ENCODE measurements at places on chromosomes 2 and 18.
A peak's percentile ranks its signal among the peaks of the same experiment; 100 is the strongest.

- DNase-seq: no peak
Measured at GRCh38 chr2:36404318-36404717, 48.7 kb downstream of the CRIM1 start.

DNA sequence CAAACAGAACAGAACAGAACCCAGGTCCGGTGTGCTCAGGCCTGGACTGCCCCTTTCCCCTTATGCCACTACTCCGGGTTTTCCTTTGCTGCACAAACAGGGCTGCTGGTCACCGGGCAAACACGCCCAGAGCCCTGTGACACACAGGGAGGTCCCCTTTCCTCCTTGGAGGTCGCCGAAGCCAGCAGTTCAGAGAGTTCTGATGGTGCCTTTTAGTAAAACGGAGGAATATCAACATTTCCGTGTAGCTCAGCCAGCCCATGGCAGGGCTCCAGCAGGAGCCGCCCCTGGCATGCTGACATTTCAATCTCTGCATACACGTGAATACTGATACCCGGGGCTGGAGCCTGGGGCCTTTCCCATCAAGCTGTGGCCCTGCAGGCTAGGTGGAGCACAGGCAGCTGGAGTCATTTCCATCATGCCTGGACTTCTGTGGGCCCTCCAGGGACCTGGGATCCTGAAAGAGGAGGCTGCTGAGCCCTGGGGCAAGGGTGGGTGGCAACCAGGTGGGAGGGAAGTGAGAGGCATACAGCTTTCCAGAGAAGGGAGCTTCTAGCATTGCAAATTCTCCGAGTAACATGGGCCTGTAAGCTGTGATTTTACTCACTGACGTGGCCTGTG lies 91.4 kb upstream of the PXDN start:
- no peak for DNase-seq

- no peak for DNase-seq
Measured at GRCh38 chr18:34329840-34330239, 105.1 kb upstream of the NOL4 start.

- no peak for DNase-seq
Measured at GRCh38 chr18:40576507-40577115, 1378.4 kb upstream of the PIK3C3 start.

GRCh38 chr2:225040856-225041206 lies 1.4 kb downstream of the DOCK10 start:
- peak; percentile 72 for DNase-seq

- no peak for DNase-seq
Measured at GRCh38 chr18:39966275-39966674, 1988.8 kb upstream of the PIK3C3 start.

GRCh38 chr2:190308031-190308430 lies 11.6 kb downstream of the HIBCH start:
- DNase-seq: no peak

DNA sequence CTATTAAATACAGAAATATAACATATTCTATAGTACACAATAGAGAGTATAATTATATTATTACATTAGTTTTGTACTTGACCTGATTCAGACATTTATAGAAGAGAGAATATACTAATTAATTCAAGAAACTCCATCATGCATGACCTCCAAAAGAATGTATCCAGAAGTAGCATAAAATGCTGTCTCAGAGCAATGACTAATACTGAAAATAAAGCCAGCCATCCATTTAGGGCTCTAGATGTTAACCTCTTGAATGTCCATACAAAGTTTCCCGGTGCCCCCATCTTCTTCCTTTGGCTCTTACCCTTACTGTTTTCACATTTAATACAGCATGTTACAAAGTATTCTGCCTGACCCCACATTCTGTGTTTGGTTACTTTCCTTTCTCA lies 102.0 kb downstream of the ARHGAP15 start:
- no peak for DNase-seq

DNA sequence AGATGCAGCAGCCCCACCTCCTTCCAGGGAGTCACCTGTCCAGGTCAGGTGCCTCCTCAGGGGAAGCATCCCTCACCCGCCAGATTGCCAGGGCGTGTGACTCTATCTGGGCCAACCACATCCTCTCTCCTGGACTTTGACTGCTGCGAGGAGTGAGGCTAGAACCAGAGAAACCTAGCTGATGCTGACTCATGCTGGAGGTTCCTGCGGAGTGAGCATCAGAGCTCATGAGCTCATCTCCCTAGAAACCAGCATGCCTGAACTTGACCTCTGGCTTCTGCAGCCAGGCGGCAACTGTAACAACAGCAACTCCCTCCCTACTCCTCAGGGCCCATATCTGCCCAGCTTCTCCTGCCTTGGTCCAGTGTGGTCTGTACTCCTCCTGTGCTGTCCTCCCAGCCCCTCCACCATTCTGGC lies 28.3 kb upstream of the NT5DC4 start:
- no peak for DNase-seq

- no peak for DNase-seq
Measured at GRCh38 chr2:216340280-216340631, 32.0 kb downstream of the MARCHF4 start.

- DNase-seq: no peak
Measured at GRCh38 chr18:75124991-75125381, 84.0 kb downstream of the PTGR3 start.

DNA sequence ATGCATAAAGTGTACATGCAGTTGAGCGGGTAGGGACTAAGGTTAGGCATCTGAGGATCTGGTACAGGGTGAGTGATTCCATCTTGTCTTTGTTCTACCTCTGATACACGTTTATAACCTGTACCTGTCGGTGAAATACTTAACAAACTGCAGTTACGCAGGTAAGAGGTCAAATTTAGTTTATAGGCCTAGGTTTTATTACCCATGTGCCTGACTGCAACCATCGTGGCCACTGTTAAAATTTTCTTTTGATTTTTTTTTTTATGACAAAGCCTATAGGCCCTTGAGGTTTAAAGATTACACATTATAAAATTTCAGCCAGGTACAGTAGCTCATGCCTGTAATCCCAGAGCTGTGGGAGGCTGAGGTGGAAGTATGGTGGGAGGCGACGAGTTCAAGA lies 15.4 kb upstream of the HNMT start:
- DNase-seq: no peak

GRCh38 chr18:47050468-47050867 lies 15.0 kb upstream of the ELOA2 start:
- DNase-seq: peak; percentile 62

DNA sequence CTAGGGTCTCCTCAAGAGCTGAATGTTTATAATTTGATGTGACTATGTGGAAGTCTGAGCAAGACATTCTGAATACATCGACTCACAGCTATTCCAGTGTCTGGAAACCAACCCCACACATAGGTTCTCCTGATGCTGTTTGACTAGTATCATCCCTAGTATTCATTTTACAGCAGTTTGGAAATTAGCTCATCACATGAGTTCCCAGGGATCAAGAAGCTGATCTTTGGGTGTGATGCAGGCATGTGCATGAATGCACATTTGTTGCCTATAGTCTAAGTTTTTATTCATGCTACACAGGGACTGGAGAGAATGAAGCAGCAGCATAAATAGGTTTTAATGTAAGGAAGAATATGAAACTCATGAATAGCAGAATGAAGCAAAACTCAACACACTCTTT lies 284.3 kb upstream of the SPRED2 start:
- DNase-seq: no peak

DNA sequence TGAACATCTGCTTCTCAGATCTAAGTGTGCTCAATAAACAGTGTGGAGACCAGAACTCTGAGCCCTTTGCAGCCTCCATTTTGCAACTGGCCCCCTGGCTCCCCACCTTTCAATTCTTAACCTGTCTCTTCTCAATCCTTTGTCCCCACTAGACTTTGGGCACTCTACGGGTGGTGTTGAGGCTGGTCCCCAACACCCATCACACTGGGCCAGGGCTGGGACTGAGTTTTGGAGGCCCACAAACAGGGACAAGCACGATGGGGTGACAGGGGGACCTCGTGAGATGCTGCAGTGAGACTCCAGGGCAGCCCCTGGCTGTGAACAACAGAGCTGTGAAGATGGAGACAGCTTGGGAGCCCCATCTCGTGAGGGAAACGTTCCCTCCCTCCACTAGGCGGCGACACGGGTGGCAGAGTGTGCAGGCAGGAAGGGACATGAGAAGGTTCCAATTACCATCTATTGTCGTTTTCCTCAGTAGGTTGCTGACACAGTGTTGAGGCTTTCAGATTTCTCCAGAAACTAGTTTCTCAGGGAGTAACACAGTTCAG lies 1.2 kb downstream of the ANKMY1 start:
- DNase-seq: no peak

- no peak for DNase-seq
Measured at GRCh38 chr18:45539491-45539891, 75.8 kb upstream of the SLC14A2 start.

DNA sequence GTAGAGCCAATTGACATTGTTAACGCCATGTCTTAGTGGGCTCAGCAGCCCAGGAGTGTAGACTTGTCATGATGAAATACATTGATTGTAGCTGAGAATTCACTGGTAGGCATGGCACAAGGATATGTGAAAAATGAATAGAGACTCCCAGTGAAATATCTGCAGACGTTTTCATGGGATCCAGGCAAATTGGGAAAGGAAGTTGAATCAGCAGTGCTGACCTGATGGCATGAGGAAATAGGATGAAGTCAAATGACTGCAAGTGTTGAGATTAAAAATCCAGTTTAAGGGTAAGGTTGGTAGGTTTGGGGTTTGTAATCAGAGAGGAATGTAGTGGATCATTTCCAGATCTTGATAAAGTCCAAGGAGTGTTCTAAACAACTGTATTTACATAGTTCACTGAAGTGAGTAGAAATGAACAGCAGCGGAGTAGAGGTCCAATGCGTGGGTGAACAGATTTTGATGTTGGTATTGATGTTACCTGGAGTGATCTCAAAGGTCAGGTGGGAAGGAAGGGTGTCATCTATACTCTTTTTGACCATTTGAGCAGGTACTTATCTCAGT lies 24.6 kb downstream of the INSIG2 start:
- DNase-seq: no peak

Data from midbrain (tissue), 1 donor.